ENCODE measurements at places on chromosomes 7 and 10.

- no peak for DNase-seq
These were observed 112.1 kb upstream of the CDK1 start for GRCh38 chr10:60666221-60666620.

- DNase-seq, result no peak
These were observed 307.7 kb downstream of the MDFIC start for GRCh38 chr7:115229401-115230105.

DNA sequence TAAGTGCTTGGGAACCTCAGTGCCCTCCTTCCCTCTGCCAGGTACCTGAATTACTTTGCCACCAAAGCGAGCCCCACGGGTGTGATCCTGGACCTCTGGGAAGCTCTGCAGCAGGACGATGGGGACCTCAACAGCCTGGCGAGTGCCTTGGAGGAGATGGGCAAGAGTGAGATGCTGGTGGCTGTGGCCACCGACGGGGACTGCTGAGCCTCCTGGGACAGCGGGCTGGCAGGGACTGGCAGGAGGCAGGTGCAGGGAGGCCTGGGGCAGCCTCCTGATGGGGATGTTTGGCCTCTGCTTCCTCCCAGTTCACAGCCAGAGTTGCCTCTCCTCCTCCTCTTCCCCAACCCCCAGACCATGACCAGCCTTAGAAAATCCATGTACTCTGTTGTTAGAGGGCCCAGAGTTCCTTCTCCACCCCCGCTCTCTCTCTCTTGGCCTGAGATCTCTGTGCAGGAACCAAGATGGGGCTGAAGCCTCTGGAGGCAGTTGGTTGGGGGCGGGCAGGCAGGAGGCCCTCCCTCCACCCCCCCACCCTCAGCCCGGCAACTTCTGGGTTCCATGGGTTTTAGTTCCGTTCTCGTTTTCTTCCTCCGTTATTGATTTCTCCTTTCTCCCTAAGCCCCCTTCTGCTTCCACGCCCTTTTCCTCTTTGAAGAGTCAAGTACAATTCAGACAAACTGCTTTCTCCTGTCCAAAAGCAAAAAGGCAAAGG is 19.8 kb upstream of the SLC29A3 start:
- DNase-seq, result no peak

DNA sequence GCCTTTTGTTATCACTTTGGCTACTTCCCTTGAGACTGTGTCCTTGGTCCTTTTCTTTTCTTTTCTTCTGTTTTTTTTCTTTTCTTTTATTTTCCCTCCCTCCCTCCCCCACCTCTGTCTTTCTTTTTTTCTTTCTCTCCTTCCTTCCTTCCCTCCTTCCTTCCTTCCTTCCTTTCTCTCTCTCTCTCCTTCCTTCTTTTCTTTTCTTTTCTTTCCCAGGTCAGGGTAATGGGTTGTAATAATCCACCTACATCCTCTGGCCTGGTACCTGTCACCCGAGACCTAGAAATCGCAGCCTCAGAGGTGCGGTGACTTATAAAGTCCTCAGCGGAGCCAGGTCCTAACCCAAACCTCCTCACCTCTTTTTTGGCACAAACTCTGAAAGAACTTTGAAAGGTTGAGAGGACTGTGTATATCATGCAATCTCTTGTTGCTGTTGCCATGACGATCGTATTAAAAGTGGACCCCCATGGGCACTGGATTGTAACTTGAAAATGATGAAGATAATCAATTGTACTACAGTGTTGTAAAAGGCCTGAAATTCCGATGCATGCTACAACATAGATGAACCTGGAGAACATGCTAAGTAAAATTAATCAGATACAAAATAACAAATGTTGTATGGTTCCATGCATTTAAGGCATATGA is 140.7 kb upstream of the AGK start:
- no peak for DNase-seq

- no peak for DNase-seq
These were observed 70.6 kb downstream of the FOXL3 start for GRCh38 chr7:360454-361100.

DNA sequence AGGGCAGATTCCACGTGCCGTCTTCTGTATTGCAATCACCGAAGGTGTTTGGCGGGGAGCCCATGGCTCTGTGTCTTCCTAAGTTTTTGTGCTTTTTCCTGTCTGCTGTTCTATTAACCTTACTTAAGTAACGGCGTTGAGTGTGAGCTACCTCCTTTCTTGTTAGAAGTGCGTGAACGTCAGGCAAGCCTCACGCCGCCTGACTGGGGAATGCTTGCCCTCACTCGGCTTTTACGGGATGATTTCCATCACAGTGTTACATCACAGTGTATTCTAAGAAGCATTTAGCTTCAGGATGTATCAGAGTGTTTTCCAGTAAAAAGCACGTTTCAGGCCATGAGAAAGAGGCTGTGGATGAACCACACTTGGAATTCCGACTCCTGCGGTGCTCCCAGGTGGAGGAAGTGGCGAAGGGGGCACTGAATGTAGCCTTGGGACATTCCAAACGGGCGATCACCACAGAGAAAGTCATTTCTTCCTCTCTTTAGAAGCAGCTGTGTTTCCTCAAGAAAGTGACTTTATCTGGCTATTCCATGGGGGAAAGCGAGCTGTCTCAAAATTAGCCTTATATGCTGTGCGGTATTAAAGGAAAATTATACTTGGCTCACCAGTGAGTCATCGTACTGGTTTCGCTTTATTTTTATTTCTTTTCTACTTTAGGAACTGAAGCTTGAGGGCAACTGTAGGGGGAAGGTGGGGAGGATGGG is 290.7 kb downstream of the KLF6 start:
- no peak for DNase-seq

DNA sequence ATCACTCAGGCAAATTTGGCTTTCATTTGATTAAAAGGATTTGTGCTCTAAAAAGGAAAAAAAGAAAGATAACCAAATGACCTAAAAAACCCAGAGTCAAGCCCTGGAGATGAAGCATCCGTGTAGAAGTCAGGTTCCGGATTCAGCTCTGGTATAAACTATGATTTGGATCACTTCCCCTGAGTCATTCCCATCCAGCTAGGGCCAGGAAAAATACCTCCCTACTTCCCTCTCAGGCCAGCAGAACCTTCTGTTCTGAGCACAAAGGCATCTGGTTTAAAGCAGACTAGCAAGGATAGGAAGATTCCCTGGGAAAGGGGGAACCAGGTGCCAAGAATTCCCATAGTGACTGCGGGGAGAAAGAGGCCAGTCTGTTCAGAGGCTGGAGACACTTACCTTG is 25.7 kb upstream of the NDST2 start:
- DNase-seq, result peak; percentile 93

DNA sequence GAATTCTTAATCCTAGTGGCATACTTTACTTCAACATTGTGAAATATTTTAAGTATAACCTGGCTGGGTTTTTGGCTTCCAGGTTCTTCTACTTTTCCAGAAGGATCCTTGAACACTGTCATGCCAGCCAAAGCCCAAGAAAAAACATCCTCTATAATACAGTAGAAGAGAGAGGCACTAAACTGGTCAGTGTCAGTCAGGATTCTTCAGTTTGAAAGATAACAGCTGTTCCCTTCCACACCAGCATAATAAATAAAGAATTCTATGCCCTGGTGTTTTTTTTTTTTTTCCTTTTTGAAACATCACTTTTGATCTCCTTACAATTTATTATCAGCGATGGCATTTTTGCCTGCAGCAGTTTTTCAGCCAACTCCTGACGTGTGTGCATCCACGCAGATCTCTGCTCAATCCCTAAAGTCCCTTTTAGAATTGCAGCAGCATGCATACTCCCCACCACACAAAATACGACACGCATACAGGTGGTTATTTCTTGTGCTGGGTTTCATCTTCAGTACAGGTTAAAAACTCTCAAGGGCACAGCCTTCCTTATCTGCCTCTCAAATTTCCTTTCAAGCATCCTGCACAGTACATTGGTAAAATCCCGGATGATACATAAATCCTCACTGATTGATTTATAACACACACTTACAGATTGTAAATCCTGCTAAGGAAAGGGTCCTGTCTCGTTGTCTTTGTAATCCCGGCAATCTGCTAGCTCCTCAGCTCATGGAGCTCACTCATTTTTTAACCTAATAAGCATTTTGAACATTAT is 100.2 kb downstream of the TPK1 start:
- DNase-seq, result no peak

GRCh38 chr10:17965649-17966235 is 14.0 kb downstream of the SLC39A12 start:
- DNase-seq, result no peak

- no peak for DNase-seq
These were observed 14.2 kb upstream of the PRF1 start for GRCh38 chr10:70616761-70617160.

DNA sequence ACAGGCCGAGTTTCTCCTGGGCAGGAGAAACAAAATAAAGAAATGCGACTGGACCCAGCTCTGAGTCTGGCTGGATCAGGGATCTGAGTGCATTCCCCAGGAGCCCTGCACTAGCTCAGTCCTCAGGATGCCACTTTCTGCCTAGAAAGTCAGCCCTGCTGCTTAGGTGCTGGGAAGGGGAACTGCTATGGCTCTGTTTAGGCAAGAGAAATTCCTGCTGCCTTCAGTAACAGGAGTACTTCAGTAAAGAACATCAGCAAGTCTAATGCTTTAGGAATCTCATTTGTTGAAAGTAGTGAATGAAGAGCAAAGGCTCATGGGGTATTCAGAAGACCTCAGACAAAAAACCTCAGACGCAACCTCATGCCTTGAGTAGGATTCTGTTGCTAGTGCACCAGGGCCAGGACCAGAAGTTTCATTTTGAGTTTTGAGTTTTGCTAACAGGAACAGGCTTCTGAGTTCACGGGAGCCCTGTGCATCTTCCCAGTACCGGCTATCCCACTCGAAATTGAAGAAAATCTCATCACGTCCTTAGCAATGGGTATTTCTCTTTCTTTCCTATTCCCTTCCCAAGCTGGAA is 170.8 kb upstream of the CDCA7L start:
- DNase-seq, result no peak

GRCh38 chr7:47588704-47589225 is 6.9 kb upstream of the TNS3 start:
- DNase-seq, result no peak

DNA sequence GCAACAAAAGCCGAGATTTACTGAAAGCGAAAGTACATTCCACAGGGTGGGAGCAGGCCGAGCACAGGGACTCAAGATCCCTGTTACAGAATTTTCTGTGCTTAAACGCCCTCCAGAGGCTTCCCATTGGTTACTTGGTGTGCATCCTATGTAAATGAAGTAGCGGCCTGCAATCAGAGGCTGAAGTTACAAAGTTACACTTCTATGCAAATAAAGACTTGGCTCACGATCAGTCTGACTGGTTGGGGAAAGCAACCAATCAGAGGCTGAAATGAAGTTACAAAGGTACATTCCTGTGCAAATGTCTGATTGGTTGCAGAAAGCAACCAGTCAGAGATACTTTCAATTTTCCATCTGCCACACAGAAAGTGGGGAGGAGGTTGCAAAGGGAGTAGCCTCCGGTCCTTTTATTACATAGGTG is 4.1 kb downstream of the ACBD7 start:
- DNase-seq, result peak; percentile 91

DNA sequence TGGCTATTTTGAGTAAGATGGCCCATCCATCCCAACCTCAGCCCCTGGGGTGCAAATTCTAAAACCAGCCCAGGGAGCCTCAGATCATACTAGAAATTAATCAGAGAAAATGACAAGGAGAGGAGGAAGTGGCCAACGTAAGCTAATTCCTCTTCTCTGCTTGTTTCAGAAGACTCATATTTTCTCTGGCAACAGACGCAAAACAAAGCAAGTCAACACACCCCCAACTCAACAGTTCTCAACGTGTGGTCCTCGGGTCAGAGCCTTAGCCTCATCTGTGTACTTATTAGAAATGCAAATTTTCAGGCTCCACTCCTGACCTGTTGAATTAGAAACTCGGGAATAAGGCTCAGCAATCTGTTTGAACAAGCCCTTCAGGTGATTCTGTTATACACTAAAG is 413.9 kb upstream of the AUTS2 start:
- no peak for DNase-seq

DNA sequence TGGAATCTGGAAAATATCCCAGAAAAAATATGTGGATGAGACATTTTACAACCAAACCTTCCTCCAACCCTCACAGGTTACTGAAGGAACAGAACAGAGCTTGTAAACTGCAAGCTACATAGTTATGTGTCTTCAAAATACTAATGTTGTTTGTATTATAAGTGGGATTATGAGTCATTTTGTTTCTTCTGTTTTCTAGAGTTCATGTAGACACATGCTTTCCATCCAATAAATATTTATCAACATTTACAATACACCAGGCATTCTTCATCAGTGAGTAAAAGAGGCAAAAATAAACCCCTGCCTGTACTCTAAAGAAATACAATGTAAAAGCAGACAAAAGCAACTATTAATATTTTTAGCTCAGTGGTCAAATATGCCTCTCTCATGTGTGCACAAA is 38.0 kb upstream of the TES start:
- DNase-seq, result no peak

DNA sequence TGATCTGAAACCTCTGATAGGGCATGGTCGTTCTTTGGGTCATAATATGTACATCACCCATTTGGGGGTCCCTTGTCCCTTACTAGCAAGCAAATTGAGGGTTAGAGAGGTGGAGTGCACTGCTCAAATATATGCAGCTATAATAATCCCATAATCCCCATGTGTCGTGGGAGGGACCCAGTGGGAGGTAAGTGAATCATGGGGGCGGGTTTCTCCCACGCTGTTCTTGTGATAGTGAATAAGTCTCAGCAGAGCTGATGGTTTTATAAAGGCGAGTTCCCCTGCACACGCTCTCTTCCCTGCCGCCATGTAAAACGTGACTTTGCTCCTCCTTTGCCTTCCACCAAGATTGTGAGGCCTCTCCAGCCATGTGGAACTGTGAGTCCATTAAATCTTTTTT is 262.7 kb downstream of the BMPER start:
- no peak for DNase-seq

DNA sequence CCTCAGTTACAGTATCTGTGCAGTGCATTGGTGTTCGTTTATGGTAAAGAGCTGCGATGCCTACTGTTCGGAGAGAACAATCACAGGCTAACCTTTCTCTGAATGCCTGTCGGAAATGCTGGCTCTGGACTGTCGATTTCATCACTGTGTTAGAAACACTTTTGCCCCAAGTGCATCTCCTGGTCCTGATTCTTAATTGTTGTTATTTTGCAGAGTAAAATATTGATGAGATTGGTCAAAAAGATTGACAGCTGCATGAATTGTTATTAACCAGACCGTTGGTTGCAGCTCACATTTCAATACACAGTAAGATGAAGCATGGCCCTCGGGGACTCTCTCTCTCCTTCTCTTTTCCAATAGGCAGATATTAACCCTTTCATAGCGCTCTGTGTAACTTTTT is 557.4 kb upstream of the ADARB2 start:
- DNase-seq, result no peak

GRCh38 chr10:58579011-58579655 is 66.5 kb downstream of the BICC1 start:
- DNase-seq, result no peak

Data from AG09319 (cell line).